ENCODE measurements at places on chromosomes 11 and 22. TPM values are rescaled to one million over a fixed set of nuclear protein-coding genes. Genes with fewer than 3 reads are reported as not detected.

- no peak for DNase-seq
Measured at GRCh38 chr11:130177782-130178181, 18.2 kb downstream of the ST14 start.

- DNase-seq = no peak
Measured at GRCh38 chr11:64810891-64811272, 531 bp upstream of the MEN1 start.

Gene CSF2RB
- total RNA-seq = under 0.01 TPM

GRCh38 chr11:33722590-33723234 is 13.5 kb downstream of the CD59 start:
- DNase-seq = no peak

GRCh38 chr22:19218541-19219233 is 40.2 kb upstream of the SLC25A1 start:
- DNase-seq = no peak

Gene C11orf86
- total RNA-seq = not detected

DNA sequence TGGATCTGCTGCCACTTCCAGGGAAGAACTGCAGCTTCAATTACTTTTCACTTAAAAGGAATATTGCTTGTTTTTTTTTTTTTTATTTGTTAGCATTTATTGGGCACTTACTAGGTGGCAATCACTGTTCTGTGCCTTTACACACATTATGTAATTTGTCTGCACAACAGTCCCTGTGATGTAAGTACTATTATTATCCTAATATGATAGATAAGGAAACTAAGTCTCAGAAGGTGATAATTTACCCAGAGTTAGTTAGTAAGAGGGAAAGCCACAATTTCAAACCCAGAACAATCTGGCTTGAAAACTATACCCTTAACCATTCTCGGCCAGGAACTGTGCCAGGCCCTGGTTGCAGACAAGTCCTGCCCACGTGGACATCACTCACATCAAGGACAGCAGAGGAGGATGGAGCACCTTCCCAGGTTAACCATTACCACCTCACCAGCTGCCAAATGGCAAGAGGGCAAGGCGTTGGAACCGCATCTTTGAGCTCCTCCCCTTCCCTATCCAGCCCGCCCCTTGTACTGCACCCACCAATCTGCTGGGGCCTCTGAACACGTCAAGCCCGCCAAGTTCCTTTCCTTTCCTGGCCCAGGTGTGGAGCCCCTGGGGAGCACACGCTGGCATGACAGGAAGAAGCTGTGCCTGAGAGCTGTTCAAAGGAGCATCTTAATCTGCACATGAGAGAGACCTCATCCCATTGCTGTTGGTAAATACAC is 78.4 kb downstream of the NAV2 start:
- no peak for DNase-seq

GRCh38 chr11:95711945-95712221 is 77.7 kb downstream of the FAM76B start:
- DNase-seq = no peak

- no peak for DNase-seq
Measured at GRCh38 chr11:95466416-95466815, 235.4 kb upstream of the SESN3 start.

DNA sequence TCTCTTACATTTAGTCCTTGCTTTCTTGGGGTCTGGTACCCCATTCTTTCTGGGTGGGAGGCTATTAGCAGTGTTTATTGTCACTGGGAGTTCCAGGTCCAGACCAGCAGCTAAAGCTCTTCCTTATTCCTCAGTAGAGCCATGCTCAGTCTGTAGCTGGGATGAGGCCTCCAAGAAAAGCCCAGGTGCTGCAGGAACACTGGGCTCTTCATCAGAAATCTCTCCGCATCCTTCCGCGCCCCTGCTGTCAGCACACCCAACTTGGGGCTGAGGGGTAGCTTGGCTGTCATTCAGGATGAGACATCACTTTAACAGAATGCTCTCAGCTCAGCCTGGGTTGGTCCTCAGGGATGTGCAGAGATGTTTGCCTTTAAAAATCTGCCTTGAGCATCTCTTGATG is 97.5 kb downstream of the GRAMD1B start:
- no peak for DNase-seq

Gene DRD4
- not detected for total RNA-seq

DNA sequence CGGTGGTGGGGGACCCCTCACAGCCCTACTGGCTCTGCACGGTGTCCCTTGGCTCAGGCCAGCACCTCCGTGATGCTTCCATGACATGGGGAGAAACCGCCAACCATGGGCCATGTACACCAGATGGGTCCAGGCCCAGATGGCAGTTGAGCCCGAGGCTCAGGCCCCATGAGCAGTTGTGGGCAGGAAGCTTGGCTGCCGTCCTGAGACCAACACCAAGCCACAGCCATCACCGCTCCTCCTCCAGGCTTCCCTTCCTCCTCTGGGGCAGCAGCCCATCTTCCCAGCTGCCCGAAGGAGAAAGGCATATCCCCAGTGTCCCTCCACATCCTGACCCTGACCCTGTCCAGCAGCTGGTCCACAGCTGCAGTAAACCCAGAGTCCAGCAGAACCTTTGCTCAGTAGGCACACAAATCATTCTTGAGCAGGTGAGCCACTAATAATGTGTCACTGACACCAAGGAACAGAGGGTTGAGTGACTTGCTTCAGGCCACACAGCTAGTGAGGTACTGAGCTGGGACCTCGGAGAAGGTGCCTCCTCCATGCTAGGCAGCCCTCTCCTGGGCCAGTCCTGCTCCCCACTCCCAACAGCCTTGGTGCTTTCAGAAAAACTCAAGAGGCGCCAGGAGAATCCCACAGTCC is 204.9 kb downstream of the CTTN start:
- no peak for DNase-seq

DNA sequence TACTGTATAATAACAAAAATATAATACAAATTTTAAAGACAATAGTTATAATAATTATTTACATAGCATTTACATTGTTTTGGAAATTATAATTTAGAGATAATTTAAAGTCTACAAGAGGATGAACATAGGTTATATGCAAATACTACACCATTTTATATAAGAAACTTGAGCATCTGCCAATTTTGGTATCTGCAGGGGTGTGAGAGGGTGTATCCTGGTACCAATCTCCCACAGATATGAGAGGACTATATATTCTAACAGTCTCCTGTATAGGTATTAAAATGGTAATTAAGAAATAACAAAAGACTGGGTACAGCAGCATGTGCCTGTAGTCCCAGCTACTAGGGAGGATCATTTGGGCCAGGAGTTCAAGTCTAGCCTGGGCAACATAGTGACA is 134.4 kb downstream of the APOL5 start:
- no peak for DNase-seq

Gene KRTAP5-1
- not detected for total RNA-seq

Data from epithelial cell of proximal tubule (primary cell).